ENCODE measurements at places on chromosomes 3 and 15.

DNA sequence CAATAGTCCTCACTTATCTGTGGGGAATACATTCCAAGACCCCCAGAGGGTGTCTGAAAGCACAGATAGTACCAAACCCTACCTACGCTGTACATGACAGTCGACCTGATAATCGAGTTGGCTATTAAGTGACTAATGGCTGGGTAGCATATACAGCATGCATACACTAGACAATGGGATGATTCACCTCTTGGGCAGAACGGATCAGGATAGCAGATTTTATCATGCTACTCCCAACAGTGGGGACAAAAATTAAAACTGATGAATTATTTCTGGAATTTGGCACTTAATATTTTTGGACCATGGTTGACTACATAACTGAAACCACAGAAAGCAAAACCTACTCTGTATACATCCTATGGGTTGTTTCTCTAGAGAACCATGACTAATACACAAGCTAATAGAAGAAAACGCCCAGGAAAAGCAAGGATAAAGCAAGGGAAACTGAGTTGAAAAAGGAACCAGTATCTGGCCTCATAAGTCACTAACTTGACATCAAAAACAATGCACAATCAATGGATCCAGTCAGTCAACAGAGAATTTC, 15.5 kb downstream of the ATG3 start:
- no peak for DNase-seq

DNA sequence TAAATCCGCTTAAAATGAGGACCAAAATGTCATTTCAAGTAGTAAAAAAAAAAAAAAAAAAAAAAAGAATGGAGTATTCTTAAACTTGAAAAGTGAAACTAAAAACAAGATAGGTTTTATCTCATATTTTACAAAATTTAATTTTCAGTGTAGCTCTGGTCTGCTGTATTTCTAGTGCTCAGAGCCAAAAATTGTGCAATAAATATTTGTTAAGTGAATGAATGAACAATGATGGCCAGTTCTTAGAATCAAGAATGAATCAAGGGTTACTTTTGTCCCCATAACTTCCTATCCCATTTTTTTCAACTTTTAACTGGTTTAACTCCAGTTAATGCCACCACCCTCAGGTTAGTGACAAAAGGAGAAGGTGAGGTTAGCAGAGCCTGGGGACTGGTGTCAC, 214.4 kb downstream of the ABHD5 start:
- no peak for DNase-seq

DNA sequence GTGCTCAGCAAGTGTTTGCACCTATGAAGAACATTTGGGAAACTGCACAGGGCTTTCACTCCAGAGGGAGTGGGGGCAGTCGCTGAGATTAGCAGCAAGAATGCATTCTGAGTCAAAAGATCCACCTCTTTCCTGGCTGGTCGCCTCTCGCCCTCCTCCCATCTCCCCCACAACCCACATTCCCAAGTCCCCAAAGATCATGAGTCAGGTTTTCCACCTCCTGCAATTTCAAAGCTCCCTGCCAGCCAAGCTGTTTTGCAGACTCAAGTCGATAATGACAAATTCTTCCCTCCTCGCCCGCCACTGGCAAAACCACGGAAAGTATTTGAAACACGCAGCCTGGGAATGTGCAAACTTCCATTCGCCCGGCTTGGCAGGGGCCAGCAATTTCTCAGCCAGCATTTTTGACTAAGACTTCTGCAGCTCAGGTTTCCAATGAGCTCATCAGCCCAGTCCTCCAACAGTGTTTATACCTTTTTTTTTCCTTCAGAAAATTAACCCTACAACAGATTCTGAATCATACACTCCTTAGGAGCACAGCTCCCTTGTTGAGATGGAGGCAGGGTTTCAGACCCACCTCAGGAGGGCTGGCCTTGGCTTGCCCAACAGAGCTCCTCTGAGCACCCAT, 181.4 kb downstream of the SMAD6 start:
- DNase-seq, result no peak

DNA sequence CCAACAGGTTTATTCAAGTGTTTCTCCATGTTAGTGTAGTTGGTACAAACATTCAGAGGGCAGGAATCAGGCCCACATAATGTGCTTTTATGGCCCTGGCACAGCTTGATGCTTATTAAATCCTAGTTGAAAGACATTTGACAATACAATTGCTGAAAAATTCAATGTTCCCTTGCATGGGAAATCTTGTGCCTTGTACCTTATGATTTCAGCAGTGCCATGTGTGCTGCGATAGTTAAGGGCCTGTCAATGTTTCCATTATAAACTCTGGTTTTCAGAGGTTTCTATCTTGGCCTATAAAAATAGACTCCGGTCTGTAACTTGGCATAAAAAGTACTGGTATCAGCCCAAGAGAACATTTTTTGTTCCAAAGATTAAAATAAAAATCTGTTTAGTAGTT, 207.2 kb downstream of the TBC1D5 start:
- DNase-seq, result no peak

- no peak for DNase-seq
Measured at GRCh38 chr15:73800662-73801345, 47.7 kb upstream of the INSYN1 start.
